ENCODE measurements at places on chromosomes 6 and 20. TPM values are rescaled to one million over a fixed set of nuclear protein-coding genes. Genes with fewer than 3 reads are reported as not detected.

Gene ATP6V1G2
- 2.7 TPM for total RNA-seq

Gene GLP1R
- not detected for total RNA-seq

Gene RSPH9
- 0.27 TPM for total RNA-seq

DNA sequence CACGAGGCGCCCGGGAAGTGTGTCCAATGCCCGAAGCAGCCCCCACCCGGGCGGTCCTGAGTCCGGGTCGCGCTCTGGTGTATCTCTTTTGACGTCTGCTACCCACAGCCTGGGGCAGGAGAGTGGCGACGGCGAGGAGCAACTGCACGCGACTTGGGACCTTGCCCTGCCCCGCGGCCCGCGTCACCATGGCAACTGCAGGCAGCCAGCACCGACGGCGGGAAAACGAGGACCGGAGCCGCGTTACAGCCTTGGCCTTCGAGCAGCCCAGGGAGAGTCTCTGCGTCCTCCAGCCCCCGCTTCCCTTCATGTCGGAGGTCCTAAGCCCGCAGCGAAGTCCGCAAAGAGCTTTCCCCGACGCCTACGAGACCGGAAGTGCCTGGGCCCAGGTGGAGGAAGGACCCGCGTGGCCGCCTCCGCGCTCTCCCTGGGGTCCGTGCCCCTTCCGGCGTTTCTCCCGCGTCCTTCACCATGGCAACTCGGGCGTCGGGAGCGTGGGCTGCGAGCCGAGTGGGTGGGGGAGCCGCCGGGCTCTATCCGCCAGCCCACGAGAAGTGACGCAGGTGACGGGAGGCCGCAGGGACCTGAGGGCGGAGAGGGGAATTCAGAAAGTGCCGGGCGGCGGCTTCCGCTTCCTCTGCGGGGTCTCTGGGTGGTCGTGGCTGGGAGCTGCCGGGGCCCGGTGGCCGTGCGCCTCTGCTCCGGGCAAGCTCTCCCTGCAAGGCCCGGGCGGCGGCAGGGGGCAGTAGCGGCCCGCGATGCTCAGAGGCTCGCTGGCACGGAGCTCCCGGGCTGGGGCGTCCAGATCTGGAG is 88.6 kb upstream of the TGM3 start:
- H3K27me3 ChIP-seq = peaks cover 12% of the 10 kb centered on the region
- H3K4me1 ChIP-seq = peaks cover 5% of the 10 kb centered on the region
- H3K36me3 ChIP-seq = no peaks in the 10 kb centered on the region
- H3K27ac ChIP-seq = no peak overlapping the region

DNA sequence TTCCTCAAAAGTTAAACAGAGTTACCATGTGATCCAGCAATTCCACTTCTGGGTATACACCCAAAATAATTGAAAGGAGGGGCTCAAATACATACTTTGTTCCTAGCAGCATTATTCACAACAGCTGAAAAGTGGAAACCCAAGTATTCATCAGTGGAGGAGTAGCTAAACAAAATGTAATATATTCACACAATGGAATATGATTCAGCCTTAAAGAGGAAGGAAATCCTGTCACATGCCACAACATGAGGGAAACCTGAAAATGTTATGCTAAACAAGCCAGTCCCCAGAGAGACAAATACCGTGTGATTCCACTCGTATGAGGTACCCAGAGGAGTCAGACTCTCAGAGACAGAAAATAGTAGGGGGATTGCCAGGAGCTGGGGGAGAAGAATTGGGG is 44.5 kb downstream of the PXDC1 start:
- no peaks in the 10 kb centered on the region for H3K4me1 ChIP-seq
- H3K4me3 ChIP-seq = no peak overlapping the region
- H3K27ac ChIP-seq = no peak overlapping the region
- DNase-seq = no peak
- H3K36me3 ChIP-seq = no peaks in the 10 kb centered on the region

DNA sequence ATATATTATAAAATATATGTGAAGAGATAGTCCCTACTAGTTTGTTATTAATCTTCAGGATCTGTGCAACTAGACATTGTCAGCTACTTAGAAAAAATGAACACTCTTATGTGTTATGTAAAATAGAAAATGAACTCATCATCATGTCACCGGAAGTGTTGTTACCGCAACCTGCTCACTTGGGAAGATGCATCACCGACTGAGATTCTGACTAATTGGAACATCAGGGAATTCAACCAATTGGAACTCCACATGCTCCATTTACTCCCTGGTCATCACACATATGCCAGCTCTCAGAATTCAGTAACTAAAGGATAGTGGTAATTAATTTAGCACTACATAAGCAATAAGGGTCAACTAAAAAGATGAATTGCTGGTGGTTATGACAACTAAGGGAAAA is 16.7 kb upstream of the B3GAT2 start:
- H3K4me1 ChIP-seq = no peaks in the 10 kb centered on the region
- no peak for DNase-seq
- no peak overlapping the region for H3K4me3 ChIP-seq
- H3K36me3 ChIP-seq = no peaks in the 10 kb centered on the region

DNA sequence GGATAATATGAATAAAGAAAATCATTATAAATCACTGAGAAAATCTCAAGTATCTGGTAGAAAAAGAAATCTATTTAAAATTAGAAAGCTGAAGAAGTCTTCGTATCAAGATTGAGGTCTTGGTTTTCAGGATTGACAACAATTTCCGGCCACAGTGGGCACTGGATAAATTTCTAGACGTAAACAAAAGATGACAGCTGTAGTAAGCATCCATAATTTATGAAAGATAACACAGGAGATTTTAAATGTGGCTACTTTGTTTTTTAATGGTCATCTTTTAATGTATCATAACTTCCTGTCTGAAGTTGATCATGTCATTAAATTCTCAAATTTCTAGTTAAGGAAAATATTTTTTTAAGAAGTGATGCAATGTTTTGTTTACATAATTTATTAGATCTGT is 444.2 kb downstream of the HTR1B start:
- H3K4me3 ChIP-seq = no peak overlapping the region
- no peaks in the 10 kb centered on the region for H3K36me3 ChIP-seq
- DNase-seq = no peak

DNA sequence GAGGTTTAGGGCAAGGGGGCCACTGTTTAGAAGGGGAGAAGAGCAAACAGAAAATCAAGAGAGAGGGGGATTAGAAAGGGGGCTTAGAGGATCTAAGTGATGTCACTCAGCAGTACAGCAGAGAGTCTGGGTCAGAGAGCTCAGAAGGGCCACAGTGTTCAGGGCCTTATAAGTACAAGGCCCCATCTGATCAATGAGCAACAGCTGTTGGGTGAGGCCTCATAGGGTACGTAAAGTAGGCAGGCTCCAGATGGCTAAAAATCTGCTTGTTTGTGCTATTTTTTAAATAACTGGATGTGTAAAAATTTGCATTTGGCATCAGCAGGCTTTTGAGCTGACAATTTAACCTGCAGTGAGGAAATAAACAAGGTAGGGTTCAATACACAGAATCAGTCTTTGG is 149.8 kb downstream of the SH3BGRL2 start:
- no peaks in the 10 kb centered on the region for H3K27me3 ChIP-seq
- no peaks in the 10 kb centered on the region for H3K36me3 ChIP-seq
- H3K4me1 ChIP-seq = no peaks in the 10 kb centered on the region
- no peak overlapping the region for H3K4me3 ChIP-seq

Data from endodermal cell (in vitro differentiated cells).